ENCODE measurements at places on chromosomes 5 and 9. TPM values are rescaled to one million over a fixed set of nuclear protein-coding genes. Genes with fewer than 3 reads are reported as not detected.

SMIM27 gene
- total RNA-seq: 14.3 TPM

SNX30 gene
- total RNA-seq: 6.9 TPM

PCDHB6 gene
- total RNA-seq: 1.9 TPM

OLFM1 gene
- total RNA-seq: 0.39 TPM

AQP7 gene
- 0.26 TPM for total RNA-seq

NKD2 gene
- 12.3 TPM for total RNA-seq

GPR151 gene
- total RNA-seq: not detected

SYNPO gene
- 82.8 TPM for total RNA-seq

TMOD1 gene
- total RNA-seq: 1.4 TPM

ZNF483 gene
- 4.8 TPM for total RNA-seq

TMEM215 gene
- total RNA-seq: not detected

SPINK1 gene
- total RNA-seq: 3.0 TPM

PCDHA6 gene
- 0.31 TPM for total RNA-seq

PTPRD gene
- not detected for total RNA-seq

FBXO4 gene
- total RNA-seq: 5.7 TPM

HSD17B3 gene
- 0.39 TPM for total RNA-seq

FOXD4 gene
- 0.23 TPM for total RNA-seq

TAF11L10 gene
- not detected for total RNA-seq

P4HA2 gene
- 25.1 TPM for total RNA-seq

DNAJB5 gene
- 9.7 TPM for total RNA-seq

ANKRD18B gene
- 7.3 TPM for total RNA-seq

CSNK1A1 gene
- total RNA-seq: 287 TPM

ROPN1L gene
- total RNA-seq: 3.0 TPM

GFPT2 gene
- total RNA-seq: 2.1 TPM

CDKN2A gene
- total RNA-seq: not detected

SVEP1 gene
- 0.05 TPM for total RNA-seq

ROR2 gene
- total RNA-seq: 5.9 TPM

NUTM2G gene
- total RNA-seq: not detected

INSYN2B gene
- 0.28 TPM for total RNA-seq

C5orf34 gene
- 6.3 TPM for total RNA-seq

IL9 gene
- total RNA-seq: not detected

NIPSNAP3A gene
- 17.4 TPM for total RNA-seq

ALG2 gene
- 20.8 TPM for total RNA-seq

LHX6 gene
- 0.62 TPM for total RNA-seq

ZFP2 gene
- 1.2 TPM for total RNA-seq

SLC28A3 gene
- total RNA-seq: not detected

PDGFRB gene
- 1.8 TPM for total RNA-seq

GLDC gene
- total RNA-seq: 4.0 TPM

IL5 gene
- total RNA-seq: not detected

ARAP3 gene
- 2.5 TPM for total RNA-seq

JAKMIP2 gene
- not detected for total RNA-seq

TEX48 gene
- not detected for total RNA-seq
